ENCODE measurements at places on chromosomes 2 and 18. TPM values are rescaled to one million over a fixed set of nuclear protein-coding genes. Genes with fewer than 3 reads are reported as not detected.

Gene PAX3
- polyA plus RNA-seq, result not detected

Gene RFTN2
- 5.2 TPM for polyA plus RNA-seq

Gene ALK
- polyA plus RNA-seq, result 0.41 TPM

Gene UCN
- polyA plus RNA-seq, result 0.93 TPM

Gene NGEF
- polyA plus RNA-seq, result 33.4 TPM

Gene KRTCAP3
- 14.7 TPM for polyA plus RNA-seq

Gene FER1L5
- polyA plus RNA-seq, result not detected

Gene REG1B
- not detected for polyA plus RNA-seq

Gene NBEAL1
- 2.5 TPM for polyA plus RNA-seq

Gene IL36G
- polyA plus RNA-seq, result not detected

Gene BCS1L
- 29.8 TPM for polyA plus RNA-seq

Gene PLA2R1
- polyA plus RNA-seq, result 0.19 TPM

Gene GALNT3
- 5.3 TPM for polyA plus RNA-seq

Gene SLC4A3
- 16.6 TPM for polyA plus RNA-seq

Gene REEP1
- 12.1 TPM for polyA plus RNA-seq

Gene STRADB
- 14.2 TPM for polyA plus RNA-seq

Gene TUBA4A
- polyA plus RNA-seq, result 116 TPM

Gene FTCDNL1
- polyA plus RNA-seq, result 0.58 TPM

Gene CAVIN2
- polyA plus RNA-seq, result 7.8 TPM

Gene SPC25
- 22.3 TPM for polyA plus RNA-seq

Gene ACMSD
- polyA plus RNA-seq, result not detected

Gene ENOSF1
- 5.2 TPM for polyA plus RNA-seq

Gene LRATD1
- 16.4 TPM for polyA plus RNA-seq

Gene ANKRD62
- not detected for polyA plus RNA-seq

Gene FBXO15
- polyA plus RNA-seq, result 2.5 TPM

Gene SERPINB10
- polyA plus RNA-seq, result not detected

Gene ANO7
- 1.3 TPM for polyA plus RNA-seq

Gene DSG3
- polyA plus RNA-seq, result not detected

Gene CAPN14
- not detected for polyA plus RNA-seq

Gene RESP18
- polyA plus RNA-seq, result not detected

Gene THSD7B
- 1.8 TPM for polyA plus RNA-seq

Measured in brain (organoid and tissue), 16 donors.